D721Med (cell line): ENCODE measurements at places on chromosomes 3 and 15.

GRCh38 chr3:12393894-12394293 is 90.4 kb upstream of the TSEN2 start:
- no peak for DNase-seq

- no peak for DNase-seq
Measured at GRCh38 chr15:45486317-45486716, 36.2 kb downstream of the SLC30A4 start.

DNA sequence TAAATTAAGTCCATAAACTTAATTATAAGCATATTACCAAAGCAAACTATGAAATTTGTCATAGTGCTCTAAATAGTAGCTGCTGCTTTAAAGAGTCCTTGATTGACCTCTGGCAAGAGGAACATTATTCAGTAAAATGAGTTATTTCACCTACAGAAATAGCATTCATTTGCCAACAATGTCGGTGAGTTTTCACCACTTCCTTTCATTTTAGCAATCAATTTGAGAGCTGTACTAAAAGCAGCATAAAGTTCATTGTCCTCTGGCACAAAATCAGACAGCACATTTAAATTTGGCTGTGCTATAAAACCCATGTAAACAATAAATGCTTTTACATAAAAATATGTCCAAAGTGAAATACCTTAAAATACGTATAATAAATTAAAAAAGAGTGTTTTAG is 1515.7 kb downstream of the SI start:
- DNase-seq = no peak

DNA sequence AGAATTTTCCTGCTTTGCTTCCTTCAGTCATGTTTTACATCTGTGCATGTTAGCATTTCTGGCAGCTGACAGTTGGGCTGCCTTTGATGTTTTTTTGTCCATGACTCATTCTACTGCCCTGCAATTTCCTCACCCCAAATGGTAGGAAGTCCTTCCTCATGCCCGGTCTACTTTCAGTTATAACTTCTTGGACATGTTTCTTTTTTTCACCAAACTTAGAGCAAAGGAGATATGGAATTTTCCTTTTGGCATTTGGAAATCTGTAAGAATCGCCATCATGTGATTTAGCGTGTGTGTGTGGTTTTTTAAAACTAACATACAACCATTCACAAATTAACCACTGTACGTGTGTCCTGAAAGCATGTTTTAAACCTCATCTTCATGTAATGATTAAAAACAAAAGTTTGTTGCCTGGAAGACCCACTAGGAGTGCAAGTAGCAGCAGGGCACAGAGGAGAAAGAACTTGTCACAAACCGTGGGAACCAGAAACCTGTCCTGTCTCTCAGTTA is 430.7 kb upstream of the CFAP20DC start:
- DNase-seq = no peak
